ENCODE measurements at places on chromosomes 12 and 14.

GRCh38 chr12:16939871-16940306 is 333.9 kb upstream of the LMO3 start:
- no peak for DNase-seq

DNA sequence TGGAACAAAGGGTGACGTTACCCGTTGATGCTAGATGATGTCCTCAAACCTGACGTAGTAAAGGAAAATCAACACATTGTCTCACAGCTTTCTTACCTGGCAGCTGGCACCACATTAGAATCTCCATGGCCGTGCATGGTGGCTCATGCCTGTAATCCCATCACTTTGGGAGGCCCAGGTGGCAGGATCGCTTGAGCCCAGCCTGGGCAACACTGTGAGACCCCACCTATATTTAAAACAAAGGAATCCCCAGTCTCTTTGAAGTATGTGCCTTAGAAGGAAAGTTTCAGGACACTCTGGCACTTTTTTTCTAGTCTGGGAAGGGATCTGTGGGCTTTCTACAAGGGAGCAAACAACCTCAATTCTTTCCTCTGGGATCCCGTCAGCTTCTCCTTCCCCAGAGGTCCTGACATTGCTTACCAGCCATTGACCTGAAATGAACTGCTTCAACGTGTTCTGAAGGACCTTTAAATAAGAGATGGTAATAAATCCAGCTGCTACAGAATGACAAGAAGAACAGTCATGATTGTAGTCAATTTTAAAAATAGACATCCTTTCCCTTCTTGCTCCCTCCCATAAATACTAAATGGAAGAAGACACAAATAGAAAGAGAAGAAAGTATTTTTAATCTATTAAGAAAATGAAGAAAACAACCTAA is 33.7 kb upstream of the TTC7B start:
- DNase-seq, result no peak

GRCh38 chr14:35121026-35121886 is 534 bp downstream of the PPP2R3C start:
- DNase-seq, result no peak

DNA sequence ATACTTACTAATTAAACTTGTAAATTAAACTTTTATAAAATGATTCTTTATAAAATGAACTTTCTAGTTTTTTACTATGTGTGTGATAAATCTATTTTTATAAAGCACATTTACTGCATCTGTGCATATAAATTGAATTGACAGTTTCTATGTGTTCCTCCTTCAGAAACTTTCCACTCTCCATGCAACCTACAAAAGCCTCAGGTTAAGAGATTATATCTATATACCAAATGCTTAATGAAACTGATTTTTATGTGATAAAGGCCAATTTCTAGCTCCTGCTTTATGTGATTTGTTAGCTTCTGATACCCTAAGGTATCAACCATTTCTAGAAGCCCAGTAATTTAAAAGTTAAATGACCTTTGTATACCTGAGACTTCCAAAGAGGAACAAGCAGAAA is 174.0 kb downstream of the SRGAP1 start:
- no peak for DNase-seq

- peak; percentile 13 for DNase-seq
Measured at GRCh38 chr14:104393199-104393897, 186.2 kb upstream of the C14orf180 start.

Data from stimulated activated CD4-positive, alpha-beta T cell treated with anti-CD3 and anti-CD28 coated beads, Interleukin-2, amount 100 ng/mL, for 24 hours (primary cell).